AG10803 (cell line): ENCODE measurements at places on chromosomes 4 and X.
A peak's percentile ranks its signal among the peaks of the same experiment; 100 is the strongest.

GRCh38 chrX:17027931-17028330 lies 81.5 kb downstream of the REPS2 start:
- DNase-seq = no peak

DNA sequence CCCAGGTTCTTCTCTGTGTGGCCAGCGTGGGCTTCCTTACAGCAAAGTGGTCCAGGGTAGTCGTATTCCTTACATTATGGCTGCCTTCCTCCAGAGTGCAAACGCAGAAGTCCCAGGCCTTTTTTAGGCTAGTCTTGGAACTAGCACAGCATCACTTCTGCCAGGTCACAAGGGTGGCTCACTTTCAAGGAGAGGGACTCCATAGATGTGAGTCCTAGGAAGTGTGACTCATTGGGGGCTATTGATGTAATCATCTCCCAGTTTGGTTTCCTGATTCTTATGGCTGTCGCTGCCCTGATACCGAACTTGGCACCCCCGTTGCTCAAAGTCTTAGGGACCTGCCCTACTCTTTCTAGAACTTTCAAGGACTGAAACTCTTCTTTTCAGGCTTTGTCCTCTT lies 140.0 kb downstream of the DCK start:
- no peak for DNase-seq

DNA sequence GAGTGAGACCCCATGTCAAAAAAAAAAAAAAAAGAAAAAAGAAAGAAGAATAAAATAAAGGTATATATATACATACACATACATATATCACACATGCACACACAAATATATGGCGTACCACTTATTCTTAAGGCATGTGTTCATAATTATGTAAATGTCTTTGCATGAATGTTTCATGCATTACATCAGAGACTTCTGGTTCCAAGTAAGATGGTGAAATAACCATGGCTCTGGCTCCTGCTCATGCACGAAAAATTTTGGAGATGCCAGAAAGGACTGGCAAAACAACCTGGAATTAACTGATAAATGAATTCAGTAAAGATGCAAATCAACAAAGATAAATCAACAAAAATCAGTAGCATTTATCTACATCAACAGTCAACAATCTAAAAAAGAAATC lies 19.7 kb upstream of the FHIP1A start:
- peak; percentile 82 for DNase-seq

GRCh38 chr4:66972087-66972486 lies 573.2 kb downstream of the CENPC start:
- DNase-seq = no peak

- DNase-seq = no peak
Observed at GRCh38 chr4:66633477-66633876, 911.8 kb downstream of the CENPC start.

DNA sequence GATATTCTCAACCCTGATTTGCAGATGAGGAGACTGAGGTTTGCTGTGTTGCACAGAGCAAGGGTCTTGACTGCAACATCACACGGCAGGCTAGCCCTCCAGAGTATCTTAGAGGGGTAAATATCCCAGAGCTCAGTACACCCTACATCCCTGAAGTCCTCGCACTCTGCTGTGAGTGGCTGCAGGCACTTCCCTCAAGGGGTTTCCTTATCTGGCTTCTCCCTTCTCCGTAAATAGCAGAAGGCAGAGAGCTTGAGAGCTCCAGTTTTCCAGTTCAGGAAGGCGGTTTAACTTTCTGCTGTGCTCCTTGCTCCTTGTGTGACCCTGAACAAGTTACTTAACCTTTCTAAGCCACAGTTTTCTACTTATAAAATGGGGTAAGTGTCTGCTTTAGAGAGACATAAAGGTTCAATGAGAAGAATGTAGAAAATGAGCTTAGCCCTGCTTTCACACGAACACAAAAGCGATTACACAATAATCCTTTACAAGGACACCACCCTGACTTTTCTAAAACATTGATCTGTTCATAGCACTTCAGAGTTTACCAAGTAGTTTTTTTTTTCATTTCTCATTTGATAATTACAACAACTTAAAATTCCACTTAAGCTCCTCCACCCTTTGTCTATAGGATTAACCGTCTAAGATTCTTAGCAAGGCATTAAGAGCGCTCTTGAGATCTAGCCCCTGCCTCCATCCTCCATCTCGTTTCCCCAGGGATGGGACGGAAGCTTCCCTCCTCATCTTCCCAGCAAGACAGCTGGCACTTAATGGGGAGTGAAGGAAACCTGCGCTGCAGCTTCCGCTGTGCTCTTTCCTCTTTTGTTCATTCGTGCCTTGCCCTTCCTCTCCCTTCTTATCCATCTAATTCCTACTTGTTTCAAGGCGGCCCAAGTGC lies 68.4 kb downstream of the TAPT1 start:
- peak; percentile 44 for DNase-seq

- peak; percentile 62 for DNase-seq
Observed at GRCh38 chr4:112058433-112058832, 86.8 kb upstream of the FAM241A start.

- no peak for DNase-seq
Observed at GRCh38 chr4:77605210-77605902, at the start of gene CXCL13. TSS of gene CXCL13 (plus strand) at chr4:77605820. CDS start at chr4:77605866, 46 bp downstream.

- no peak for DNase-seq
Observed at GRCh38 chr4:149056615-149057014, 614.4 kb upstream of the NR3C2 start.
